ENCODE measurements at places on chromosomes 6 and 20.

DNA sequence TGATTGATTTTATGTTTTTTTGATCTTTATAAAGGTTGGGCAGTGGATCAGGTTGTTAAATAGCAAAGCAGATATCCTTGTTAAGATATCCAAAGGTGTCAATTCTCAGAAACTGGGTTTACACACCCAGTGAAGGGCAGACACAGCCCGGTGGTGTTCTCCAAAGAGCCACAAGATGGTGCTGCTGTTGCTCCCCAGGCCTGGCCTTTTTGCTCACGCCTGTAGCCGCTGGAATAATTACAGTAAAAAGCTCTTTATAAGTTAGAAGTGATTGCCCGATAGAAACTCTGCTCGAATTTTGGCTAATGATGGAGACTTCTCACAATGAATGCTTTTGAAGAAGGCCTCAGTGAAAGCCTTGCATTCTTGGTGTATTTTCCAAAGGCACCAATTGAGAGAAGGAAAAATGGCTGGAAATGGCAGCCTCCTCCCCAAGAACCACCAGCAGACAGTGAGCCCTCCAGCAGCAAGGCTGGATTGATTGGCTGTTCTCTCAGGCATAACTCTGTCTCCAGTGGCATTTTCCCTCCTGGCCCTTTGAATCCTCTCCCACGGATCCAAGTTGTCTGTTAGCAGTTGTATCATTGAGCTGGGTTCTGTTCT lies 120.5 kb upstream of the CHD6 start:
- peak; percentile 36 for DNase-seq

- DNase-seq: no peak
Observed at GRCh38 chr6:34729631-34730470, 27.5 kb upstream of the SNRPC start.

- no peak for DNase-seq
Observed at GRCh38 chr20:23129891-23130621, 43.9 kb upstream of the CD93 start.

DNA sequence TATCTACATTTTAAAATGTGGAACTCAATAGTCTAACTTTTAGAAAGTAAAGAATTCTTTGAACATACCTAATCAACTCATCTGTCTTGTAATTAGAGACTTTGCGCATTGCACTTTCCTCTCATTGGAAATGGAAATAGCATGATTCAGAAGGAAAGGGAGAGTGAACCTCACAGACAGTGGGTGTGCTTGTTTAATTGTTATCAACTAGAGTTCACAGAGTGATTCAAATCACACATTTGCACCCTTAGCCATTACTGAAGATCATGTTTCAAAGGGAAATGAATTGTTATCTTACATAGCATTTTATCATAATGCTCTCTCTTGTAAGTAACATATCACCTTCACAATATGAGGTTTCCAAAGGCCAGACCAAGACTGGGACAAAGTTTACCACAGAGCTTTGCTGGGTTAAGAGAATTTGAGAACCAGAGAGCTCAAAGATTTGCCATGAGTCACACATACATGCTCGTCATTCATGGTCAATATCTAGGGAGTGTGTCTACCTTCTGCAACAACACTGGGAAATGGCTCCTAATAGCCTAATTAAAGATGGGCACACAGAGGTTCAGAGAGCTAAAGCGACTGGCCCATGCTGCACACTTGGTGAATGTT lies 21.5 kb downstream of the GSTA3 start:
- DNase-seq: no peak

GRCh38 chr6:30960907-30961673 lies 20.3 kb downstream of the MUCL3 start:
- no peak for DNase-seq

- DNase-seq: no peak
Observed at GRCh38 chr6:53494076-53494475, 50.8 kb downstream of the GCLC start.

GRCh38 chr20:10673176-10673841 lies 490 bp downstream of the JAG1 start:
- DNase-seq: no peak

- DNase-seq: peak; percentile 43
Observed at GRCh38 chr20:36474563-36474962, 66.8 kb upstream of the MYL9 start.

- no peak for DNase-seq
Observed at GRCh38 chr20:40938020-40938419, 90.6 kb upstream of the TOP1 start.

DNA sequence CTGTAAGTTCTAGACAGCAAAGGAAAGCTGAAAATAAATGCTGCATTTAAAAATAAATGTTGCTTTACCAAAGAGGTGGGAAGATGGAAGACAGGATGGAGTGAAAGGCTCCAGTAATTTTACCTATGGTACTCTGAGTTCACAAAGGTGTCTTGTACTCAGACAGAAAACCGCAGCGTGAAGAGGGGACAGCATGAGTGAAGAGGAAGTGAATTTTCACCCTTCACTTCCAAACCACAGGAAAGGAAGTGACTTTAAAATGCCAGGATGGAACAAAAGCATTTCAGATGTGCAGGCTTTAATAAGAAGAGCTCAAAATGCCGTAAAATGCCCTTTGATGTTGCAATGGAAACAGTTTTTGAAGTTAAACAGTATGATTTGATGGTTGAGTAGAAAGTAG lies 91.2 kb upstream of the TINAG start:
- no peak for DNase-seq

DNA sequence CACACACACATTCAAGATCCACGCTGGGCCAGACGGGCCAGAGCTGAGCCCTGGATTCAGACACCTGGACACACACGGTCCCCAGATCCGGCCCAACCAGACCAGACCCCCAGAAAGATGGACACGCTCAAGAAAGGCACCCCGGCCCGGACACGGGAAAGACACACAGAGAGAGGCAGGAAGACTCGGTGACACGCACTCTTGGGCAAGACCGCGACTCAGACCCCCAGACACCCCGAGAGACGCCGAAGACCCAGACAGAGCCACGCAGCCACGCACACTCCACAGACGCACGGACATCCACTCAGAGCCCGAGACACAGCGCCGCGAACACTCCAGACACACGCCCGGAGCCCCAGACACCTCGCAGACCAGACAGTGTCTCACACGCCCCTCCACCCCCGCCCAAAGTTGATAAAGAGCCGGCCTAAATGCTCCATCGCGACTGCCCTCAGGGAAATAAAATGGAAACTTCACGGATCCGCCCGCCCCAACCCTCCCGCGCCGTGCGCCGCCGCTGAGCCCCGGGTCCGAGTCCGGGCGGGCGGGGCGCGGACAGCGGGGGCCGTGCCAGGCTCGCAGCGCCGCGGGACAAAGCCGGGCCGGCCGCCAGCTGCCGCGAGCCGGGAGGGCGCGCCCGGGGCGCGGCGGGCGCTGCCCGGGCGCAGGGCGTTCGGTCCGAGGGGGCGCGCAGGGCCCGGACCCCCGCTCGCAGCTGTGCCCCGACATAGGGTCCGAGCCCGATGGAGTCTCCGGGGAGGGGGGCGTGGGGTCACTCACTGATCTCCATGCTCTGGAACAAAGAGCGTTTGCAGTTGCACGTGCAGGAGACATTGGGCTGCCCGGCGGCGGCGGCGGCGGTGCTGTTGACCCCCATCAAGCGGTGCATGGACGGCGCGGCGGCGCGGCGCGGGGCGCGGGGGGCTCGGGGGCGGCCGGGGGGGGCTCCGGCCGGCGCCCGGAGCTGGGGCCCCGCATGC lies 831 bp downstream of the PMEPA1 start:
- no peak for DNase-seq

DNA sequence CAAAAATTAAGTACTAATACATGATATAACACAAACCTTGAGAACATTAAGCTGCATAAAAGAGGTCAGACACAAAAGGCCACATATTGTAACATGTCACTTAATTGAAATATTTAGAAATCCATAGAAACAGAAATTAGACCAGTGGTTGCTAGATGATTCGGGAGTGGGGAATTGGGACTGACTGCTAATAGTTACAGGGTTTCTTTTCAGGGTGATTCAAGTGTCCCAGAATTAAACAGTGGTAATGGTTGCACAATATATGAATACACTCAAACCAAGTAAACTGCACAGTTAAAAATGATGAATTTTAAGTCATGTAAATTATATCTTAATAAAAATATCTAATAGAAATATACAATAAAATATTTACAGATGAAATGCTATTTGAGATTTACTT lies 174.5 kb downstream of the WDR27 start:
- no peak for DNase-seq

- DNase-seq: no peak
Observed at GRCh38 chr20:20199361-20200160, 147.2 kb downstream of the CFAP61 start.

GRCh38 chr6:14871221-14871620 lies 374.6 kb upstream of the JARID2 start:
- no peak for DNase-seq

GRCh38 chr20:41534842-41535241 lies 83.3 kb downstream of the CHD6 start:
- DNase-seq: no peak

DNA sequence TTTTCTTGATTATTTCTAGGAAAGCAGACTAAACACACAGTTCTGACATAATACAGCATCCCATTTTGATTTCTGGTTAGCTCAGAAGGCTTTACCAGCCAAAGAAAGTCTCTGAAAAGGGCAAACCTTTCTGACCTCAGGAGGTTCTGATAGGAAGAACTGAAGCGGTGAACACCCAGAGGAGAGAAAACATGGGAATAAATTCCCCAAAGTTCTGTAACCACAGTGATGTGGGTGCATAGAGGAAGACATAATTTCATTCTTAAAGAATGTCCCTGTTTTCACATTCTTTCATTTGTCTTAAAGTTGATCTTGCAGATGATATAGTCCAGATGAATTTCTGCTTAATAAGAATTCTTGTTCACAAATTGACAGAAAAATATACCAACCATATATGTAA lies 60.3 kb downstream of the RSPO3 start:
- no peak for DNase-seq

GRCh38 chr6:127031511-127031910 lies 87.0 kb upstream of the RSPO3 start:
- DNase-seq: no peak

DNA sequence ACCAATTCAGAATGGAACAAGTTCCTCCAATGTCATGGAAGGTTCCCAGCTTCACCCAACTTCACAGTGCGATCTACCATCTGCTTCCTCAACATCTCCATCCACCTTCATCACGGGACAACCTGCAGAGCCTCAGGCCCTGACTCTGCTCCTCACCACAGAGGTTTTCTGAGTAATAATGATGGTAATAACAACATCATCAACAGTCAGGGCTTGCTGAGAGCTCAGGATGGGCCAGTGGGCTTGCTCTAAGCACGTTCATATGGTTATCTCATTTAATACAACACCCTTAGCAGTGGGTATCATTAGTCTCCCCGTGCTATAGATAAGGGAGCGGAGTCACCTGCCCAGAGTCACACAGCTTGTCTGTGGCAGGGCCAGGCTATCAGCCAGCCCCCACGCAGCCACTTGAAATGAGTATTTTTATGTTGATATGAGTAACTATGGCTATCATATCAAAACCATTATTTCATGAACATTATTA lies 38.6 kb downstream of the PREX1 start:
- no peak for DNase-seq

DNA sequence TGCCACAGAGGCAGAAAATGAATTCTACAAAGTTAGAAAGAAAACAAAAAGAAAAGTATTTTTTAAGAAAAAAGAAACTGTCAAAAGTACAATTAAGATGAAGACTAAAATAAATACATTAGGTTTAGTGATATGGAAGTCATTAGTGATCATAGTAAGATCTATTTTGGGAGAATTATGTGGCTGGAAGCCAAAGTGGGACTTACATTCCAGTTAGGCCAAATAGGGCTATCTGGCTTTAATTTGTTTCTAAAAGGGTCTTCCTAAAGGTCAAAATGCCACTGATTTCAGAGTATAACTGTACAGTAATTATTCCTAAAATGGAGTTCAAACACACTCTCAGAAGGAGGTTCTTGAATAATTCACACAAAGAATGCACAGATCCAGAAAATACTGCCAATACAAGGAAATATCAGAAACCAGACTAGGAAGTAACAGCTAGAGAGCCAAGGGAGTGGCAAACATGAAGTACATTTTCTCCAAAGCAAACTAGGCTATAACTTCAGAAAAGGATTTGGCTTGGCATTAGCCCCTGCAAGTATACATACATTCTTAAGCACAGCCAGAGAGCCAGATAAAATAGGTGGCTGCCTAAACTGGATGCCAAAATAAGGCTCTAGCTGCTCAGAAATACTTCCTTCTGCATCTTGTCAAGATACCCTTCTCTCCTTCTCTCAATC lies 45.3 kb downstream of the PDSS2 start:
- no peak for DNase-seq

GRCh38 chr6:455835-456234 lies 64.3 kb downstream of the IRF4 start:
- no peak for DNase-seq

GRCh38 chr6:142944124-142945048 lies 590 bp downstream of the HIVEP2 start:
- peak; percentile 71 for DNase-seq

- no peak for DNase-seq
Observed at GRCh38 chr6:122339661-122340060, 59.8 kb upstream of the HSF2 start.

DNA sequence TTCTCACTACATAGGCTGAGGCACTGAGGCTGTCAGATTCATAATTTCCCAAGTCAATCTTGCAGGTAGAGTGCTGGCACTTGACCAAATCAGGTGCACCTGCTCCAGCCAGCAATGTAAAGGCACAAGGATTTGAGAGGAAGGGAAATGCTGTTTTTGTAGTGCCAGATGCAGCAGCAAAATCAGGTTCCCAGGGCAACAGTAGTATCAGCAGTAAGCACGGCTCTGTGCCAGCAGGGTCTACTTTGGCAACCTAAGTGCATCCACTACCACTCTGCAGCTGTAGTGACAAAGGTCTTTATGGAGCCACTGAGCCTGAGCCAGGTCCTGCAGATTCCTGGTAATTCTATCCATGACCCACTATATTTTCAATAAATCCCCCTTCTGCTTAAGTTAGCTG lies 329.5 kb downstream of the TPBG start:
- DNase-seq: no peak

DNA sequence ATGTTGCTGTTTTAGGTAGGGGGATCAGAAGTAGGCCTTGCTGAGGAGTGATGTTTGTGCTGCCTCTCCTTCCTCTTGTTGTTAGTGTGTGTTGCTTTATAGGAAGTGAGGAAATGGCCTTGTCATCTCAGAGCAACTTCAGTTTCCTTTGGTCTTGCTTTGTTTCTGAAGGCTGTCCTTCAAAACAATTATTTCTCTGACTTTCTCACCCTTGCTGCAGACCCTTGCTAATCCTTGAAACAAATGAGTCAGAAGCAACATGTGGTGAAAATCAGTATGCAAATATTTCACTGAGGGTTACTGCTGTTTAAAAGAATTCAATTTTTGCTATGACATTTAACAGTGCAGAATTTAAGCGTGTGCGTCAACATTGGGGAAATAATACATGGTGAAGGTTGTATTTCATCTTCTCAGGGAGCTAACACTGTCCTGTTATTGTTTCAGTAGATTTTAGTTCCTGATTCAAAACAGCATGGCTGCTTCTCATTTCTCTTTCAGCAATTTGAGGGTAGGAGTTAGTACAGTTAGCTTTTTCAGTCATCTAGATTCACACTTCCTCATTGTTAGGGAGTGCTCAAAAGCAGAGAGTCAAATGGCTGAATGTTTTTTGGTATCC lies 13.8 kb downstream of the RNF144B start:
- DNase-seq: no peak

- no peak for DNase-seq
Observed at GRCh38 chr6:169189182-169189581, 64.5 kb downstream of the THBS2 start.

GRCh38 chr20:63826753-63827152 lies 4.3 kb downstream of the ZBTB46 start:
- DNase-seq: no peak

- no peak for DNase-seq
Observed at GRCh38 chr6:4466261-4466660, 309.9 kb upstream of the CDYL start.

- DNase-seq: no peak
Observed at GRCh38 chr20:33847006-33847405, 35.9 kb downstream of the CHMP4B start.
